ENCODE measurements at places on chromosomes 1 and 21.

GRCh38 chr1:5873556-5873955 is 118.7 kb downstream of the NPHP4 start:
- no peak for DNase-seq

GRCh38 chr1:195576641-195577040 is 1031.6 kb downstream of the KCNT2 start:
- DNase-seq = no peak

- DNase-seq = no peak
Measured at GRCh38 chr1:217149791-217150190, 426.6 kb upstream of the ESRRG start.

GRCh38 chr1:84883286-84883685 is 9.7 kb downstream of the LPAR3 start:
- no peak for DNase-seq

DNA sequence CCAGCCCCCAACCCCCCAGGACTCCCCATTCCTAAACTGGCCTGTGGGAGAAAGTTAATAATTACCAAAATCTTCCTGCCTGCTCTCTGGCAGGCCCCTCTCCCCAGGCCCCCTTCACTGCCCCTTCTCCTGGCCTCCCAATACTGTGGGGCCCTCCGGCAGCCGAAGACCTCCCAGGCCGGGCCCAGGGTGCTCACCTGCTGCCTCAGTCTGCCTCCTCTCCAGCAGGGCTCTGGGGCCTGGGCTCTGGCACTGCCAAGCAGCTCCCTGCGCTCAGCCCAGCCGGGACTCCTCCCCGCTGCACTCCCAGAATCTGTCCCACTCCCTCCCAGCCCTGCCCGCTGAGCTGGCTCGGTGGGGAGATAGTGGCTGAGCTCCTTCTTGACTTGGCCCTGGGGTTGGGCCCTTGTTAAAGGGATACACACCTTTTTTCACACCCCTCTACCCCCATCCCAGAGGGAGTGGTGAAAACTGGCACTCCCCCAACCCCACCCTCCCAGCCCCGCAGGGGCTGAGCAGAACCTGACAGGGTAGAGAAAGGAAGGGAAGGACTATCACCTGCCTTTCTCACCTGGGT is at the start of gene S100A16:
Gene S100A16 (minus strand): TSS at position 383 of the 577 bp plus-strand sequence. CDS start 4,986 bp downstream, outside the sequence.
- no peak for DNase-seq

- DNase-seq = no peak
Measured at GRCh38 chr1:77459881-77460280, 178.1 kb downstream of the AK5 start.

DNA sequence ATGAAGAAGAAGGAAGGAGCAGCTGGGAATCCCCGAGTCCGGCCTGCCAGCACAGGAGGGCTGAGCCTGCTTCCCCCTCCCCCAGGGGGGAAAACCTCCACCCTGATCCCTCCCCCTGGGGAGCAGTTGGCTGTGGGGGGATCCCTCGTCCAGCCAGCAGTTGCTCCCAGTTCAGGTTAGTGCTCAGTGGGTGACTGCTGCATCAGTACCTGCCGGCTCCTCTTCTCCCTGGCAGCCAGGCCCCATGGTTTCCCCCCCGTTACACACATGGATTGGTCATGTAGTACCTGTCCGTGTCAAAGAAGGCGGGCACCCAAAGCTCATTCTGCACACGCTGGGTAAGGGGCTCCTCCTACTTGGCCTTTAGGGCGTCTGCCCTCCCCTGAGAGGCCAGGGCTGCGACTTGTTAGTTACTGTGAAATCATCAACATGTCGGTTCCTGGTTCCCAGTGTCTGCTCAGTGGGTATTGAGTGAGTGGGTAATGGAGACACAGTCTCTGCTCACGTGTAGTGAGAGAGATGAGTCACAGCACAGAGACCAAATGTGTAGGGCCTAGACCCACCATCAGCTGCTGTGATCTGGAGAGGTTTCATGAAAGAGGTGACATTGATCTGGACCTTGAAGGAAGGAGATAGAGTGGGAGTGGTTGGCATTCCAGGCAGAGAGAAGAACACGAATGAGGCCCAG is 11.5 kb downstream of the NECAP2 start:
- DNase-seq = no peak
